ENCODE measurements at places on chromosomes 3 and 15. TPM values are rescaled to one million over a fixed set of nuclear protein-coding genes. Genes with fewer than 3 reads are reported as not detected.

DNA sequence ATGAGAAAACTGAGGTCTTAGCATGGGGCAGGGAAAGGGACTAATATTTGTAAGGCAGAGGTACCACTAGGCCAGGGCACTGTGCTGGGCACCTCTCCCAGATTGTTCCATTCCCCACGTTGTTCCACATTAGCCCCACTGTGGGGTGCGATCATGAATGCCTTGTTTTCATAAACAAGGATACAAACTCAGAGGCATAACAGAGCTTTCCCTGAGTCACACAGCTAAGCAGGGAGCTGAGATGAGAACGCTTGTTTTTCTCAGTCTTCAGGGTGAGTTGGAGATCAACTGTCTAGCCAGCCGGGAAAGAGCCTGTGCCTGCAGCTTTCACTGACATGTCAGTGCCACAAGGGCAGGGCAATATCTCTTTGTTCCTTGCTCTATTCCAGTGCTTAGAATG, 47.9 kb upstream of the ITGA11 start:
- peak overlapping the region; percentile 68 for H3K27ac ChIP-seq
- H3K4me1 ChIP-seq: no peaks in the 10 kb centered on the region
- no peak overlapping the region for H3K4me3 ChIP-seq
- DNase-seq: no peak

GRCh38 chr3:47932421-47932820, 83.8 kb downstream of the MAP4 start:
- no peaks in the 10 kb centered on the region for H3K4me1 ChIP-seq
- H3K36me3 ChIP-seq: no peaks in the 10 kb centered on the region
- no peaks in the 10 kb centered on the region for H3K27me3 ChIP-seq
- H3K27ac ChIP-seq: no peak overlapping the region

DNA sequence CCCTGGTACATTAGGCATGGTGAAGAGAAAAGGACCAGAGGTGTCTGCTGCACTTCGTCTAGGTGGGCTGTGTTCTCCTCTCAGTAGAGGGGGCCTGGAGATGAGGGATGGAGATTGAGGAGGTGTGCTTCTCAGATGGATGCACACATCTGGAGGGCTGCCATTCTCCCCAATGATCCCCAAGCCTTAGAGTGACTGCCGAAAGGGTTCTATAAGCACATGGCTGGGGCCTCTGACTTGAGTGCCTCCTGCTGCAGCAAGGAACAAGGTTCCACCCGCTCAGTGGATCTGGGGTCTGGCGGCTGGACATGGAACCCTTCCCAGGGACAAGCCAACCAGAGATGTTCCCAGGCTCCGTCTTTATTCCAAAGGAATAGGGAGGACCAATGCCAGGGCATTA, 66.8 kb downstream of the CPN2 start:
- no peaks in the 10 kb centered on the region for H3K27me3 ChIP-seq
- H3K27ac ChIP-seq: no peak overlapping the region
- H3K4me1 ChIP-seq: peaks cover 23% of the 10 kb centered on the region
- no peak overlapping the region for H3K4me3 ChIP-seq

GRCh38 chr15:52428297-52428696, 100.4 kb downstream of the MYO5A start:
- H3K36me3 ChIP-seq: no peaks in the 10 kb centered on the region
- no peaks in the 10 kb centered on the region for H3K27me3 ChIP-seq
- DNase-seq: no peak
- H3K4me1 ChIP-seq: no peaks in the 10 kb centered on the region
- peak overlapping the region; percentile 30 for H3K27ac ChIP-seq

GRCh38 chr3:41519746-41520145, 320.4 kb downstream of the CTNNB1 start:
- no peaks in the 10 kb centered on the region for H3K36me3 ChIP-seq
- H3K4me1 ChIP-seq: no peaks in the 10 kb centered on the region
- H3K27ac ChIP-seq: no peak overlapping the region
- no peak for DNase-seq
- no peaks in the 10 kb centered on the region for H3K27me3 ChIP-seq

GRCh38 chr3:61407397-61407796, 154.0 kb upstream of the PTPRG start:
- no peaks in the 10 kb centered on the region for H3K36me3 ChIP-seq
- H3K4me3 ChIP-seq: no peak overlapping the region
- H3K27me3 ChIP-seq: no peaks in the 10 kb centered on the region
- H3K4me1 ChIP-seq: no peaks in the 10 kb centered on the region
- H3K27ac ChIP-seq: no peak overlapping the region
- DNase-seq: no peak

- DNase-seq: peak; percentile 12
- H3K27ac ChIP-seq: no peak overlapping the region
- no peak overlapping the region for H3K4me3 ChIP-seq
- H3K4me1 ChIP-seq: peaks cover 2% of the 10 kb centered on the region
- H3K36me3 ChIP-seq: no peaks in the 10 kb centered on the region
- H3K27me3 ChIP-seq: no peaks in the 10 kb centered on the region
Measured at GRCh38 chr15:37219211-37219701, 118.9 kb upstream of the MEIS2 start.

- H3K4me1 ChIP-seq: peaks cover 5% of the 10 kb centered on the region
- H3K36me3 ChIP-seq: no peaks in the 10 kb centered on the region
- no peaks in the 10 kb centered on the region for H3K27me3 ChIP-seq
- H3K4me3 ChIP-seq: no peak overlapping the region
- H3K27ac ChIP-seq: no peak overlapping the region
Measured at GRCh38 chr3:9175421-9175820, 74.0 kb downstream of the SRGAP3 start.

DNA sequence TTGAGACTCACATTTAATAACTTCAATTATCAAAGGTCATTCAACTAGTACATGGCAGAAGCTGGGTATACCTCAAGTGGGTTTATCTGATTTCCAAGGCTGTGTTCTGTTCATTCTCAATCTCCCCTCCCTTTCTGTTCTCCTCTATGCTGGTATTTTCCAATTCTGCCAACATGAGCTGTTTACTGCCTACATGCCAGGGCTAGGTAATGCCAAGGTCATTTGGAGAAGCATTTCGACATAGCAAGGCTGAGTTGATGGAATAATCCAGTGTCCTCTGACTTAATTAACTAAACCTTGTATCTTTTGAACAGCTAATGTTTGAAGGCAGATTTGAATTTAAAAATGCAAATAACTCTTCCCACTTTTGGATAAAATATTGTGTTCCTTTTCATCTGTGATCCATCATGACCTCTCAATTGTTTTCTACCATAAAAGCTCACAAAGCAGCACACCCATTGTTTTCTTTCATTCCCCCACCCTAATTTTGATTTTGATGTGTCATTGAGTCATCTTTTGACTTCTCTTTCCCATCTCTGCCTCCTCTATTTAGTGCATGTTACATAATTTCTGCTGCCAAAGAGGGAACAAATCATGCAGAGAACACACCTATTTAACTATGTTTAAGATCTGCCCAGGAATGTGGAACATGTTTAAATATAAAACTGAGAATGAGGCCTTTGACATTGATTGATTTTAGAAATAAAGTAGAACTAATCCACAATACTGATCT, 308.8 kb upstream of the NR2E3 start:
- H3K4me3 ChIP-seq: no peak overlapping the region
- no peaks in the 10 kb centered on the region for H3K27me3 ChIP-seq
- DNase-seq: no peak
- no peaks in the 10 kb centered on the region for H3K4me1 ChIP-seq

DNA sequence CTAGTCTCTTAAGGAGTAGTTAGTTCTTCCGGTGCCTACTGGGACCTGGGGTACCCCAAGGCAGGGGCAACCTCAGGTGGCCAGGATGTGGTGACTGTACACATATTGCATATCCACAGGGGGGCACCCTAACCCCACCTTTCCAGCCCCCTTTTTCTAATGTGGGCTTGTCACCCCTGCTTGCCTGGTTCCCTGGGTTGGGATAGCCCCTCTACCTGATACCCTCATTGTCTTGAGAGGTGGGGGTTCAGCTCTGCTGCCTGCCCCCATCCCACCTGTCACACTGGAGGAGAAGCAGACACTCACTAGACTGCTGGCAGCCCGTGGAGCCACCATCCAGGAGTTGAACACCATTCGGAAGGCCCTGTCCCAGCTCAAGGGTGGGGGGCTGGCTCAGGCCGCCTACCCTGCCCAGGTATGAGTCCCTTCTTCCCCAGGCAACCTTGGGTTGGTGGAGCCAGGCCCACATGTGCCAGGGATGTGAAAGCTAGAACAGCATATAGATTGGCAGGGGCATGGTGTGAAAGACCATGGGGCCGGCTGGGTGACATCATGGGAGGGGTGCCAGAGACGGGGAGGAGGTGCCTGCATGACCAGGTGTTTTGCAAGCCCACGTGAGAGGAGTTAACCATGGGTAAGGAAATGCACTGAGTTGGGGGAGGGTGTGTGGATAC, 4.0 kb downstream of the GLYCTK start:
- no peaks in the 10 kb centered on the region for H3K36me3 ChIP-seq
- H3K27ac ChIP-seq: peak overlapping the region; percentile 4
- no peaks in the 10 kb centered on the region for H3K27me3 ChIP-seq
- peak; percentile 51 for DNase-seq
- no peak overlapping the region for H3K4me3 ChIP-seq
- H3K4me1 ChIP-seq: peaks cover 15% of the 10 kb centered on the region

GRCh38 chr3:168427835-168428475, 332.2 kb upstream of the GOLIM4 start:
- no peak for DNase-seq
- no peaks in the 10 kb centered on the region for H3K27me3 ChIP-seq
- H3K4me3 ChIP-seq: no peak overlapping the region

- H3K4me1 ChIP-seq: peaks cover 4% of the 10 kb centered on the region
- no peaks in the 10 kb centered on the region for H3K36me3 ChIP-seq
- no peak overlapping the region for H3K4me3 ChIP-seq
- H3K27ac ChIP-seq: peak overlapping the region; percentile 55
- no peaks in the 10 kb centered on the region for H3K27me3 ChIP-seq
- no peak for DNase-seq
Measured at GRCh38 chr3:172580680-172581401, 57.6 kb upstream of the TNFSF10 start.

DNA sequence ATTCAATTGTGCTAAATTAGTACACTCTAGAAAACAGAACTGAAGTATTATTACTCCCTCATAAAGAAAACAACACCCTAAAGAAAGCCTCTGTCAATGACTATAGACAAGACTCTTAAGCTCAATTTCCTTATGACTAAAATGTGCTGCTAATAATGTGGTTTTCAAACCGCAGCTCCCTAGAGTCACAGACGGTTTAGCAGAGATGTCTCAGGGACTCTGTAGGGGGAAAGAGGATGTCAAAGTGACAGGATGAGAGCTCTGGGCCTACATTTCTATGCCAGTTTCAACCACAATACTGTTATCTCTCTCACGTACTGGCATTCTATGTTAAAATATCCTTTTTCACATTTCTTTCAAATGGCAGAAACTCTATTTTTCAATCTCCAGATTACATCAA, 37.6 kb upstream of the WDR49 start:
- no peaks in the 10 kb centered on the region for H3K36me3 ChIP-seq
- no peak for DNase-seq
- no peaks in the 10 kb centered on the region for H3K4me1 ChIP-seq
- no peaks in the 10 kb centered on the region for H3K27me3 ChIP-seq
- no peak overlapping the region for H3K27ac ChIP-seq

- no peaks in the 10 kb centered on the region for H3K4me1 ChIP-seq
- no peak overlapping the region for H3K4me3 ChIP-seq
- H3K27ac ChIP-seq: no peak overlapping the region
- DNase-seq: no peak
- no peaks in the 10 kb centered on the region for H3K36me3 ChIP-seq
Measured at GRCh38 chr3:114542359-114542758, 248.5 kb downstream of the TIGIT start.

- peaks cover 5% of the 10 kb centered on the region for H3K4me1 ChIP-seq
- no peak overlapping the region for H3K4me3 ChIP-seq
- H3K27ac ChIP-seq: no peak overlapping the region
- no peaks in the 10 kb centered on the region for H3K36me3 ChIP-seq
- DNase-seq: peak; percentile 77
Measured at GRCh38 chr3:171772427-171773056, 37.7 kb downstream of the PLD1 start.

- no peaks in the 10 kb centered on the region for H3K36me3 ChIP-seq
- no peaks in the 10 kb centered on the region for H3K4me1 ChIP-seq
- no peak for DNase-seq
Measured at GRCh38 chr15:98567951-98568350, 80.4 kb upstream of the IGF1R start.

- no peak for DNase-seq
- no peak overlapping the region for H3K27ac ChIP-seq
- no peaks in the 10 kb centered on the region for H3K4me1 ChIP-seq
- H3K4me3 ChIP-seq: no peak overlapping the region
Measured at GRCh38 chr15:34941831-34942230, 27.7 kb downstream of the AQR start.

- no peak for DNase-seq
- no peak overlapping the region for H3K4me3 ChIP-seq
- H3K27me3 ChIP-seq: no peaks in the 10 kb centered on the region
- no peaks in the 10 kb centered on the region for H3K36me3 ChIP-seq
- H3K27ac ChIP-seq: no peak overlapping the region
- no peaks in the 10 kb centered on the region for H3K4me1 ChIP-seq
Measured at GRCh38 chr3:127487196-127487595, 103.3 kb downstream of the TPRA1 start.

DNA sequence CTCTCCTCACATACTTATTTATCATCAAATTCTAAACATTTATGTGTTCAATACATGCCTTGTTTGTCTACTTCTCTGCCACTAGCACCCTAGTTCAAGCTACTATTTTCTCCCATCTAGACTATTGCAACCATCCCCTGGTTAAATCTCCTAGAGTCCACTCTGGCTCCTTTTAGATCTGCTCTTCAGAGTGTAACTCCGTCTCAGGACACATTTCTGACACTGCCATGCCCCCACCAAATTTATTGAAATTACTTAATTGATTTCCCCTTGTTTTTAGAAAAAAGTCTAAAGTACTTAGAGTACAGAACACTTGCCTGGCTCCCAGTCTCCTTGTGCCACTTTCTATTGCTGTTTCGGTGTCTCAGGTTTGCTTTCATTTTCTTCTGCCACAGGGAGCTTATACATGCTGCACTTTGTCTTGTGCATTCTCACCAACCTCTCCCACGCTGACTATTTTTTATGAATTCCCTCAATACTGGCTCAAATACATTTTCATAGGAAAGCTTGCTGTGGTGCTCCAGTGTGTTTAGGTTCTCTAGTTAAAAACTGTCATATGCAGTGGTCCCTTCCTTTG, 792.3 kb downstream of the DIPK2A start:
- DNase-seq: no peak
- H3K27me3 ChIP-seq: no peaks in the 10 kb centered on the region
- peaks cover 5% of the 10 kb centered on the region for H3K4me1 ChIP-seq

Gene SLC9C1
- total RNA-seq: 0.03 TPM

Gene SEMA7A
- 12.0 TPM for total RNA-seq

Gene RTP4
- 1.8 TPM for total RNA-seq

Gene RBP2
- 295 TPM for total RNA-seq

Gene CD96
- 0.28 TPM for total RNA-seq

Measured in hepatocyte (in vitro differentiated cells).